ENCODE measurements at places on chromosomes 6 and 20.

DNA sequence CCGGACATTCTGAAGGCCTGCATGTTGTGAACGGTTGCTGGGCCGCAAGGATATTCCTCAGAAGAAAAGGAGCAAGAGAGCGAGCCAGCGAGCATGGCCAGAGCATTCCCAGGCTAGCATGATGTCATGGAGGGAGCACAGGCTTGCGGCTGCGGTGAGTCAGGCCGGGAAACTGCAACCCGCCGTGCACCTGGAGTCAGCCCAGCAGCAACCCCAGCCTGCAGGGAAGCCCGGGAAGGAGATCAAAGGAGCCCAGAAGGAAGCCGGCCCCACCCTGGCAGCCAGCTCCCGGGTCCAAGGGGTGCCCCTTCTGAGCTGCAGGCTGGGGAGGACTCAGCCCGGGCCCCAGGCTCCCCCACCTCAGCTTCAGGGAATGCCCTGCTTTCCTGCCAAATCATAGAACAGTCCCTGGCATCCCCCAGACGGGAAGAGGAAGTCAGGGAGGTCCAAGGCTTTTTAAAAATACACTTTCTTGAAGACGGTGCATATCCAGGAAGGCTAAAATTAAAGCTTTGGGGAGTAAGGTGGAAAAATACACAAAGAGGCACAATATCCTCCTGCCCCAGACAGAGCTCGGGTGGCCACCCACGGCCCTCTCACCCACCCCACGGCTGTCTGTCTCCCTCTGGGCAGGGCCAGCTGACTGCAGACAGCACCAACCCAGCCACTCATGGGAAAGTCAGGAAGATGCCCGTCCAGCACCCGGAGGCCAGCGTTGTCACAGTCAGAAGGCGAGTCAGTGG, 53.7 kb downstream of the BMP7 start:
- no peak for DNase-seq

GRCh38 chr20:22305381-22305780, 279.0 kb downstream of the FOXA2 start:
- no peak for DNase-seq

DNA sequence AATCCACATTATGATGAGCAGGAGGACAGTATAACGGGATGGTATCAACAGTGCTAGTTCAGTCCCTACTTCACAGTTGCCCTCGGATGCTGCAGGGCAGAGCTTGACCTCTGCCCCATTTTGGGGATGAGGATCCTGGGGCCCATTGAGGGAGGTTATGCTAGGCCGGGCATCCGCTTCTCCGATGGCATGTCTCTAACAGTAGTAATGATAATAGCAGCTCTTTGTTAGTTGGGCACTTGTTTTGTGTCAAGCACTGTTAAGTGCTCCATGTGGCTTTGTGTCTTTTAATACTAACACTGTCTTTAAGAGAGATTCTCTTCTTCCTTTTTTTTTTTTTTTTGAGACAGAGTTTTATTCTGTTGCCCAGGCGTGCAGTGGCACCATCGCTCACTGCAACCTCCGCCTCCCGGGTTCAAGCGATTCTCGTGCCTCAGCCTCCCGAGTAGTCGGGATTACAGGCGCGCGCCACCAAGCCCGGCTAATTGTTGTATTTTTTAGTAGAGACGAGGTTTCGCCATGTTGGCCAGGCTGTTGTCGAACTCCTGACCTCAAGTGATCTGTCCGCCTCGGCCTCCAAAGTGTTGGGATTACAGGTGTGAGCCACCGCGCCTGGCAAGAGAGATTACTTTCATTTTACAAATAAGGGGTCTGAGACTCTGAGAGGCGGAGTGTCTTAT, 1.1 kb downstream of the MAPRE1 start:
- DNase-seq: no peak

- DNase-seq: no peak
Observed at GRCh38 chr20:51487076-51487475, 55.4 kb downstream of the NFATC2 start.

DNA sequence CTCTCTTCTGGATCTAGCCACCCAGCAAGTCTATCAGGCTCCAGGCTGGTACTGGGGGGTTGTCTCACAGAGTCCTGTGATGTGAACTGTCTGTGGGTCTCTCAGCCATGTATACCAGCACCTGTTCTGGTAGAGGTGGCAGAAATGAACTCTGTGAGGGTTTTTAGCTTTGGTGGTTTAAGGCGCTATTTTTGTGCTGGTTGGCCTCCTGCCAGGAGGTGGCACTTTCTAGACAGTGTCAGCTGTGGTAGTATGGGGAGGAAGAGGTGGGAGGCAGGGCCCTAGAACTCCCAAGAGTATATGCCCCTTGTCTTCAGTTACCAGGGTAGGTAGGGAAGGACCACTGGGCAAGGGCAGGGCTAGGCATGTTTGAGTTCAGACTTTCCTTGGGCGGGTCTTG, 75.8 kb downstream of the SNAP91 start:
- DNase-seq: no peak

DNA sequence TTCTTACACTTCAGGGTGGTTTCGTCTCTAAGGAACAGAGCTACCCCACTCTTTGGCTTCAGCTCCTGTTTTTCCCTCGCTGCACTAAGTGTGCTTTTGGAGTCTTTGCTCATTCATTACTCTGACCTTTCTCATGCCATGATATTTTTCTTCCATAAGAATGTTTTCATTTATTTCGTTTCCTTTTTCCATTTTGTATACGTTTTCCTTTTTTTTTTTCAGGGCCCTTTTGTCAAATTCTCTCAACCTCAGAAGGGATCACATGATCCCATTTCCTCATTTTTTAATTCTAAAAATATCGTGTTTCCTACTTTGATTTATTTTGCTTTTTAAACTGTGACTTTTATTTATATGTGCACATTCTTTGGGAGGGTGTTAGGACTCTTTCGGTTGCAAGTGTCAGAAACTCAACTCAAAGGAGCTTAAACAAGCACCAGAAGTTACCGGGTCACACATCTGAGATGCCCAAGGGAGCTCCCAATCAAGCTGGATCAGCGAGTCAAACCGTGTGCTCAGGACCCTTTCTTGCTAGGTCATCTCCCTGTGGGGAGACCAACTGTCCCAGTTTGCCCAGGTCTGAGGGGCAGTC, 40.6 kb downstream of the GCNT2 start:
- no peak for DNase-seq

- no peak for DNase-seq
Observed at GRCh38 chr20:10250902-10251301, 32.3 kb downstream of the SNAP25 start.

DNA sequence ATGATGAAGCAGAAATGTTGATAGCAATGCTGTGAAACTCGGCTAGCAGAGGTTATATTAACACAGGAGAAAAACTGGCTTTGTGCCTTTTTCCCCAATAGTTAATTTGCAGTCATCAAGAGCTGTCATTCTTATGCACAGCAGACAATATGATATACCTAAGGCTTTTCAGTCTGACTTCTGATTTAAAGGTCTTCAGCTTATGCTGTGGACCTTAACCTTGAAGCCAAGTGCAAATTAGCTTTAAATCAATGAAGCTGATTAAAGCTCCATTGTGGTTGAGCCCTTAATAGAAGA, 171.6 kb upstream of the ID4 start:
- no peak for DNase-seq

DNA sequence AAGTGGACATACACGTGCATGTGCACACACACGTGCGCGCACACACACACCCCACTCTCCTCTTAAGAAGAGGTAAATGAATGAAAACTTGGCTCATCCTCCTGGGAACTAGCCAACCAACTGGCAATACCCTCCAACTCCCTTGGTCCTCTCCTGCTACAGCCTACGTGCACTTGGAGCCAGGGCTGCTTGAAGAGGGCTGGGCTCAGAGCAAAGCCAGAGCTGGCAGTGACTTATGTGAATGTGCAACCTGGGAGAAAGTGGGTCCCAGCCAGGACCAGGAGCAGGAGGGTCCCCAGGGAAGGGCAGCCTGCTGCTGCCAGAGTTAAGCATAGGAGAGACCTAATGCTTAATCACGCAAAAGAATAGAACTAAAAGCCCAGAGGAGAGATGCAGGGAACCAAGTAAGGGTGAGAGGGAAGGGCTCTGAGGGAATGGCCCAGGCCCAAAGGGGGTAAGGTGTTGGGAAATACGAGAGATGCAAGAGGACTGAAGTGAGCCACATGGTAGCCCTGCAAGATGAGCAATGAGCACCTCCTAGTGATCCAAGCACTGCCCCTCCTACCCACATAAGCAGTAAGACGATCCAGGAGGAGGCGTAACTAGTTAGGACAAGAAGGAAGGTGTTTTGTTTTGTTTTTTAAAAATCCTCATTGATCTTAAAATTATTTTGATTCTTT, 24.7 kb downstream of the TRAF3IP2 start:
- DNase-seq: peak; percentile 26

DNA sequence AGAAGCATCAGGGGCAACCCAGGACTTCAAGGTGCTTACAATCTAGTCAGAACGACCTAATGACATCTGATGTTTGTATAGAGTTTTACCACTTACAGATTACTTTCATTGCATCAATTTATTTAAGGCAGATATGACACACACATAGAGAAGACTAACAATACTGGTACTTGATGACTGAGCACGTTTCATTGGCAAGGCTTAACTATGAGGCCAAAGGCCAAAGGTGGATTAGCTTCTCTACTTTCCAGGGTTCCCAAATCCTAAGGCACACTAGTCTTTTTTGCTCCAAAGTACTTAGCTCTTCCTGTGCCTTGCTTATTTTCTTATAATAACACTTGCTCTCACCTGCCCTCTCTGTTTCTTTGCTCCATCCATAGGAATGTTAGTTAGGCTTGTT, 406.2 kb downstream of the ZFAND3 start:
- no peak for DNase-seq

GRCh38 chr6:132478266-132478665, 34.6 kb downstream of the STX7 start:
- DNase-seq: no peak

DNA sequence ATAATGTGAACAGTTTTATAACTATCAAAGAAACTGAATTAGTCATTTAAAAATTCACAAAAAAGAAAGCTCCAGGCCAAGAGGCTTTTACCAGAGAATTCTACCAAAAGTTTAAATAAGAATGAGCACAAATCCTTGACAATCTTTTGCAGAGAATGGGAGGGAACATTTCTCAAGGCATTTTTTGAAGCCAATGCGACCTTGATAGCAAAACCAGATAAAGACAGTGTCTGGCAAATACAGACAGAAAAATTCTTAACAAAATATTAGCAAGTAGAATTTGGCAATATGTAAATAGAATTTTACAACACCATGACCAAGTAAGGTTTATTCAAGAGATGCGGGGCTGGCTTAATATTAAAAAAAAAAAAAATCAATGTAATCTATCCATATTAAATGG, 41.7 kb downstream of the RNF24 start:
- DNase-seq: no peak

DNA sequence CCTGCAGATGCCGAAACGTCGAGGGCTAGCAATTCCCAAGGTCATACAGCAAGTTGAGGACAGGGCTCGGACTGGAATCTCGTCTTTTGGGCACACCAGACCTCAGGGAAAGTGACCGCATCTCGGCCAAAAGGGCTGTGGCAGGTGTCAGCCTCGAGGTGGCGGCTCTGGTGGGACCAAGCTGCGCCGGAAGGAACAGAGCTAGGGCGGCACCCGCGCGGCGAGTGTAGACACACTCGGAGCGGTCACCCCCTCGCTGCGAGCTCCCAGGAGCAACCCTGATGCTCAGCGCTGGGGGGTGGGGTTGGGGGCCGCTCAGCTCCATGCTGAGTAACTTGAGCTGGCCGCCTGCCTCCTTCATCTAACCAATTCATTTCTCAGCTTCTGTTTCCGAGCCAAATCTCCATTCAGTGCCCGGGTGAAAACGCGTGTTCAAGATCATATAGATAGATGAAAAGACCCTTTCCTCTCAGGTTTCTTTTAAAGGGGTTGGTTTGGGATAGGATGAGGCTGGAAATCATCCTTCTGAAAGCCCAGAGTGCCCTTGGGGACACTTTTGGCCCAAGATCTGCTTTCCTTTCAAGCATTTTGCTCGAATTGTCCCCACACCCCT, 2.2 kb upstream of the TUBB2B start:
- DNase-seq: peak; percentile 33

GRCh38 chr6:67219346-67219745, 1415.7 kb upstream of the ADGRB3 start:
- no peak for DNase-seq

DNA sequence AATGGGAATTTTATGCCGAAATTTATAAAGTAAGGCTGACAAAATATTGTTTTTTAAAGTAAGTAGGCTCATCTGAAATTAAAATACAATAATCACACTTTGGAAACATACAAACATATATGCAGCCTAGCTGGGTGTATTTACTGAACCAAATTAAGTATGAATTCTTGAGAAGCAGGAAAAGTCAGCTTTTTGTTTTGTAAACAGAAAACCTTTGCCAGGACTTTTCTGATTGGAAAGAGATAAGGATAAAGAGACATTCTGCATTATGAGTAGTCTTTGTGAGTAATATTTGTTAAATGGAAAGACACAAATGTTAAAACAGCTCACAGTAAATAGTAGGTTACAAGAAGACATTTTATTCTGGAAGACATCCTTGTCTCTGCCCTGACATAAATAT, 1380.8 kb downstream of the GRIK2 start:
- DNase-seq: no peak

DNA sequence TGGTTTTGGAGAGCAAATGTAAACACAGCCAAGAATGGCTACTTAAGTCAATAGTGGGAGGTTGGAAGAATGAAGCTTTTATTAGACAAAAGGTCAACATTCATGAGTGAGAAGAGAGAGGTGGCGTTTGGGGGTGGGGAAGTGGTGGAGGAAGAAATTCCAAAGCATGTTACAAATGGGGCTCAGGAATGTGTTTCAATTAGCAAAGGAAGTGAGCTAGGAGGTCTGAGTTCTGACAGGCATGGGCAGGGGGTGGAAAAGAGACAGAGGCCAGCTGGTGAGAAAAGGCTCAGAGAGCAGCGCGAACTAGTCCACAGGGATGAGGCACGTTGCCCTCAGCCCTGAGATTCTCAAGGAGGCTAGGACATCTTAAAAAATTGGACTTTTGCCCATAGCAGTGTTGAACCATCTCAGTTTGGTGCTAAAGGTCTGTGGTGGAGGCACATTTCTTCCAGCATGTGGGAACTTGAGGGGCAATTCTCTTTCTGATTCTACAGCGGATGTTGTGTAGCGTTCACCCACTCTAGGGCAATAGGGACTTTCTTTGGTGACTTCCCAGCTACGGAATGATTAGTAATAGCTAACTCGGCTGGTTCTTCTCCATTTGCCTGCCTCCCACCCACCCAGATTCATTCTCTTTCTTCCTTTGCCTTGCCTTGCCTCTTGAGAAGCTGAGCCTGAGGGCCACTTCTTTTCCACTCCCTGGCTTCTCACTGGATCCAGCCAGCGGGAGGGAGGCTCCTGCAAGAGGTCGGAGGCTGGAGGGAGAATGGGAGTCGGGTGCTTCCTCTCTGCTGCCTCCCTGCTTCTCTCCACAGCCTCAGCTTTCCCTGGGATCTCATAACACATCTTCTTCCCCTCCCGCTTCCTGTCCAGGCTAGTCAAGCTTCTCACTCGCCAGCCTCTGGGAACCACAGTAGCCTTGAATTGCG, 45.1 kb upstream of the NEDD9 start:
- DNase-seq: no peak

DNA sequence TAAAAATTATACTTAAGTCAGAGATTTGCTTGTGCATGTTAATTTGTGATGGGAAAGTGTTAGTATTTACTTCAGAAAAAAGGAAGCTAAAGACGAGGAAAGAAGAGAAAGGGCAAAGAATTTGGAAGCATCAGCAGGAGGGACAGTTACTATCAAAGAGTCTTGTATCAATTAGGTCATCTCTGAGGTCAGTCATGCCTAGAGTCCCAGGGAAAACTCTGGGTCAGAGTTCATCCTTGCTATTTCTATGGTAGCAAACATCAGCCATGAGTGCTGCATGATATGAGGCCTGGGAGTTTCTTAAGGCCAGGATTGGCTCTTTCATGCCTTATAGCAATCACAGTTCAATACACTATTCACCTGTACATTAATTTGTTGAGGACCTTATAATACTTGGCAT, 292.9 kb downstream of the FARS2 start:
- no peak for DNase-seq
